ENCODE measurements at places on chromosomes 7 and 10. TPM values are rescaled to one million over a fixed set of nuclear protein-coding genes. Genes with fewer than 3 reads are reported as not detected.
A peak's percentile ranks its signal among the peaks of the same experiment; 100 is the strongest.

- DNase-seq, result no peak
Measured at GRCh38 chr7:94949532-94949931, 42.1 kb downstream of the PPP1R9A start.

DNA sequence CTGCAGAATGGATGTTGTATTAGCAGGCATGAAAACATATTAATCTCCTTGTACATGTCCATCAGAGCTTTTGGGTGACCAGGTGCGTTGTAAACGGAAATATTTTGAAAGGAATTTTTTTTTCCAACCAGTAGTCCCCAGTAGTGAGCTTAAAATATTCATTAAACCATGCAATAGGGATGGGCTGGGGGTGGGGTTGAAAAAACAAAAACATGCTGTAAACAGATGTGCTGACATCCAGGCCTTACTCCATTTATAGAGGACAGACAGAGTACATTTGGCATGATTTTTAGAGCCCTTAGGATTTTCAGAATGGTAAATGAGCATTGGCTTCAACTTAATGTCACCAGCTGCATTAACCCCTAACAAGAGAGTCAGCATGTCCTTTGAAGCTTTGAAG lies 50.2 kb downstream of the PTPN12 start:
- DNase-seq, result no peak

DNA sequence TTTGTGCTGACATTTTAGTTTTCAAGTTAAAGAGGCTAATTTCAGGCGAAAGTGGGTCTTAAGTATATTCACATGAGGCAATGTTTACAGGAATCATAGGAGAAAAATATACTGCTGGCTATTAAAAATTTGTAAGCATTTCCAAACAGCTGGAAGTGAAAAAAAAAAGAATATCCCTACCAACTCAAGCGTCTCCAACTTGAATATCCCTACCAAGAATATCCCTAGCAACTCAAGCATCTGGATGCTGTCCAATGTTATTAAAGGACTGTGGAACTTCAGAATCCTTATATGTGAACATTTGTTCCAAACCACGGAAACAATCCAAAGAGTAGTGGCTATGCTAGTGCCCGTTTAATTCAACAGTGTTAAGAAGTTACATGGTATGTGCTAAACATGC lies 1303.0 kb downstream of the GATA3 start:
- DNase-seq, result no peak

DNA sequence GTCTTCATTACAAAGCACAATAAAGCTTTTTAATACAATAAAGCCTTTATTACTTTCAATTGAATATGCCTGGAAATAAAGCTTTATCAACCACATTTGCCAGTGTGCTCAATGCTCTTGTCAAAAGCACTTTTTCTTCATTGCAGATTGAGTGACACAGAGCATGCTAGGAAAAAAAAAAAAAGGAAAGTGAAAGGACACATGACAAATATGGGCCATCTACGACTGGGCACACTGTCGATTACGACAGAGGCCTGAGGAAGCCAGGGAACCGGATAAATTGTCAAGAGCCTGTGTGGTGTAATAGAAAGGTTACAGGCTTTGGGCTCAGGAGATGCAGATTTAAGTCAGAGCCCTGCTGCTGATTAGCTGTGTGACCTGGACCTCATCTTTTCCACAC lies 84.8 kb upstream of the LRGUK start:
- no peak for DNase-seq

DNA sequence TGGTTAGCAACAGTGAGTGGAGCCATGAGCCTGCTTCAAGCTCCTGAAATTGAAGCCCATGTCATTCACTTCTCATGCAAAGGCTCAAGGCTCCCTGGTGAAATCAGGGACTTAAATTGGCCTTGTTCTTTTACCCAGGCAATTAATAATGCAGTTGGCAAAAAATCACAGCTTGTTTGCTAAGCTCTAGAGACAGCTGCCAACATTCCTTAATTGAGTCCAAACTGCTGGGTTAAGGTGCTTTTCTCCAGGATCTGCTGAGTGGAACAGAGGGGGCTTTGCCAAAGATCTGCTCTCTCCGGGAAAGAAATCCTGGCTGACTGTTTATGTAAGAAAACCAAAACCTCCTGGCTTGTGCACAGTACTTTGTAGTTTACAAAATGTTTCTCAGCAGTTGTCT lies 257.6 kb upstream of the GHITM start:
- no peak for DNase-seq

- DNase-seq, result no peak
Measured at GRCh38 chr10:86197166-86197790, 169.3 kb downstream of the GRID1 start.

GRCh38 chr7:4065190-4065589 lies 616.9 kb upstream of the FOXK1 start:
- DNase-seq, result no peak

DNA sequence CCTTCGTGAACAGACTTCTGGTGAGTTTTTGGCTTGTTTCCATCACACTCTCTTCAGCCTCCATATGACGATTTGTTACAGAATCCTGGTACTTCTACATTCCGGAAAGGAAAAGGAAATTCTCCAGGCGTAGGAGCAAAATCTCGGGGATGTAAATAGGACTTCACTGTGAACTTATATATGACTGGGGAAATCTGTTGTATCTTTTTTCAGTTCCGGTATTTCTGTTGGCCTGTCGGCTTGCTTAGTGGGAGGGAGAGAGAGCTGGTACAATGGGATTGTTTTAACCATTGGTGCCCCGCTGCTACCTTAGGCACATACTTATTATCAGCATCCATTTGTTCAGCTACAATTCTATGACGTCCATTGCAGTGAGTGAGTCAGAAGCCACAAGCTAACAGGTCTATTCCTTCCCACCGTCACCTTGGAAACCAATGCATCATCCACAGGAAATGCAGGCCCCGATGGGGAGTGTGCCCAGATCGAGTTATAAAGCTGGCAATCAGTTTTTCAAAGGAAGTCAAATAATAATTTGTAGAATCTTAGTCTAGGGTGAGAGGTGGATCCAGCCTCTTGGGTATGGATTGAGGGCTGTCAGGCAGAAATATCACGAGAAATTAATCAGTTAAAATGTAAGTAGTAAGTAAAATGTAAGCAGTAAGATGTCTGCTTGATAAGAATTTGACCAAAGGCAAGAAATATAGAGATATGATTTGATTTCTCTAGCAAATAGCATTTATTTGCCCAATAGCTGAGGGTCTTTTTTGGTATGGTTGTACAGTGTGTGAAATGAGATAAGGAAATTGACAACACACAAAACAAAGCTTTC lies 92.0 kb upstream of the MKLN1 start:
- peak; percentile 43 for DNase-seq

The MAGI2 gene
- total RNA-seq, result 0.65 TPM

The VAX1 gene
- total RNA-seq, result not detected

The MTURN gene
- total RNA-seq, result 18.0 TPM

The LRWD1 gene
- 23.6 TPM for total RNA-seq

The TAS2R39 gene
- not detected for total RNA-seq

The ZNRF2 gene
- 29.4 TPM for total RNA-seq

The CABCOCO1 gene
- not detected for total RNA-seq

The VENTX gene
- not detected for total RNA-seq

Measured in naive thymus-derived CD8-positive, alpha-beta T cell (primary cell).